ENCODE measurements at places on chromosomes 12 and 14.
A peak's percentile ranks its signal among the peaks of the same experiment; 100 is the strongest.

DNA sequence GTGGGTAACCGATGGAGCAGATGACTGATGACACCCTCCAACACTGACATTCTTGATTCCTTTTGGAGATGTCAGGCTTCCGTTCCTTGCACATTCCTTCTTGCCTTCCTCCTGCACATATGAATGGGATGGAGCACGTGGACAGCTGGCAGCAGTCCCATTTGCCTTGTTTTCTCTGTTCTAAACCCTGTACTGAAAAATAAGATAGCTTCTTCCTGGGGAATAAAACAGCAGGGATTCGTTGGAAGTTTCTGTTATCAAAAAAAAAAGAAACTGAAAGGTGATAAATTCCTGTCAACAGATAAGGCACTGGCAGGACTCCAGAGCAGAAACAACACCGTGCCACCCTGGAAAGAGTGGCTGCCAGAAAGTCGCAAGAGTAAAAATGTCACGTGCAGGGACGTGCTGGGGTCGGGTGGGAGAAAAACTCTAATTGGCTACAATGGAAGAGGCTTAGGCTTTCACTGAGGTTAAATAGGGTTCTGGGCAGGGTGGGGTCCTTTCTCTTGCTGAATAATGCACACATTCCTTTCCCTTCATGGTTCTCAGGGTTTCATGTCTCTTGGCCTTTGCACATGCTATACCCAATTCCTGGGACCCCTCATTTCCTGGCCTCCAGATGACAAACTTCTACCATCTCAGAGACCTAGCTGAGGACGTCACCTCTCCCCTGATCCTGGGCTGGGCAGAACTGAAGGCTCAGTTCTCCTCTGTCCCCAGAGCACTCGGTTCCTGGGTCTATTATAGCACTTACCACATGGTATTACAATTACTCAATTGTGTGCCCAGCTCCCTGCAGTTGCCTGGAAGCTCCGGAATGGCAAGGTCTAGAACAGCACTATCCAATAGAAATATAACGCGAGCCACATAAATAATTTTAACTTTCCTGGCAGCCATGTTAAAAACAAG lies 7.0 kb upstream of the NUAK1 start:
- peak; percentile 56 for DNase-seq
- H3K36me3 ChIP-seq = no peaks in the 10 kb centered on the region
- H3K4me1 ChIP-seq = peaks cover 23% of the 10 kb centered on the region
- no peak overlapping the region for H3K4me3 ChIP-seq

GRCh38 chr14:83733670-83734069 lies 1796.3 kb upstream of the FLRT2 start:
- no peaks in the 10 kb centered on the region for H3K27me3 ChIP-seq
- H3K4me1 ChIP-seq = no peaks in the 10 kb centered on the region
- DNase-seq = no peak
- H3K4me3 ChIP-seq = no peak overlapping the region
- no peaks in the 10 kb centered on the region for H3K36me3 ChIP-seq

DNA sequence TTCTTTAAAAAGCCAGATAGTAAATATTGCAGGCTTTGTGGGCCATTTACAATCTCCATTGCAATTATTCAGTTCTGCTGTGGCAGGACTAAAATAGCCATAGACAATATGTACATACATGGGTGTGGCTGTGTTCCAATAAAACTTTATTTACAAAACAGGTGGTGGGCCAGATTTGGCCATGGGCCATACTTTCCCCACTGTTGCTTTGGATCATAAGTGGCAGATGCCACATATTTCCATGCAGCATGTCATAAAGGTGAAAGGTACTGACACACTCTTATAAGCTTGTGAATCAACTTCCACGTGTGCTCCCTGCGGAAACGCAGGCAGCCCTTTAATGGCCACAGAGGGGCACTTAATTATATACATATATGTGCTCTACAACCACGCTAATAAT lies 244.4 kb upstream of the FOXN3 start:
- H3K27ac ChIP-seq = no peak overlapping the region
- H3K4me3 ChIP-seq = no peak overlapping the region
- no peaks in the 10 kb centered on the region for H3K27me3 ChIP-seq

- H3K36me3 ChIP-seq = no peaks in the 10 kb centered on the region
- no peak for DNase-seq
- H3K4me3 ChIP-seq = no peak overlapping the region
- no peaks in the 10 kb centered on the region for H3K4me1 ChIP-seq
Measured at GRCh38 chr12:110917467-110917866, 2.9 kb downstream of the MYL2 start.

DNA sequence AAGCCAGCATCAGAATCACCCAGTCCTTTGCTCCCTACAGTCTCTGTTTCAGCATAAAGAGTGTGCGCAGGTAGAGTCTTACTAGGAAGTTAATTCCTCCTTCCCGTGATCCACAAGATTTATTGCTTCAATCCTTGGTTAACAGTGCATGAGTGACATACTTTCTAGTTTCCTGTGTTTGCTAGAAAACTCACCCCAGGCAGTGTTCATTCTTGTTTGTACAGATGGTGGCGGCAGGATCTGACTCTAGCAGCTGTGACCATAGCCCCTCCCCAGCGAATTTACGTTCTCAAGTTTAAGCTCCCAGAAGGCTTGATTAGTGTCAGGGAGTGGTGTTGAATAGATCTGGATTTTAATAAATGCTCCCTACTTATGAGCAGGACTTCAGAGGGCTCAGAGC lies 75.9 kb upstream of the ANO2 start:
- H3K27me3 ChIP-seq = no peaks in the 10 kb centered on the region
- DNase-seq = no peak
- H3K27ac ChIP-seq = no peak overlapping the region
- H3K36me3 ChIP-seq = no peaks in the 10 kb centered on the region

DNA sequence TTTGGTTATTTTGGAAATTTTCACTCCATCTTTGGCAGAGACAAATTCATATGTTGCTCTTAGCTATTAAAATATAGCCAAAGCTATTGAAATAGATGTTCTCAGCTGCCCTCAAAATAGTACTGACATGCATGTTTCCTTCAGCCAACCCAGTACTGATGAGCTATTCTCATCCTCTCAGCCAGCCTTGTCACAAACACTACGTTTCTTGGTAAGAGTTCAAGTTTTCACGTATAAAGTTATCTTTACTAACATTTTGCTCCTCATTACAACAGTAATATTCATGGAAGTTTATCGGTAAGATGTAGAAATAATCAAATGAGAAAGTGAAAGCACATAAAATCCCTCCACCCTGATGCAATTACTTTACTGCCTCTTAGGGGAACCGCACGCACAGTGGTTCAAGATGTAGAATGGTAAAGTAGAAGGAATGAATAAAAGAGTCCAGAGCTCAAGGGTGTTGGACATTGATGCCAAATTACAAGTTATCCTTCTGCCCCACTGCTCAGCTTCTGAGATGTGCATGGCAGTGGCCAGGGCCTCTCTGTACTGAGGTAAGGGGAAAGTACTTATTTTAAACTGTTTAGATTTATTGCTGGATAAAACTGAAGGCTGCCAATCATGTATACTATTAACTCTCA lies 20.7 kb downstream of the GCH1 start:
- no peak for DNase-seq
- no peaks in the 10 kb centered on the region for H3K36me3 ChIP-seq
- peak overlapping the region; percentile 43 for H3K4me3 ChIP-seq
- H3K27ac ChIP-seq = peak overlapping the region; percentile 76

DNA sequence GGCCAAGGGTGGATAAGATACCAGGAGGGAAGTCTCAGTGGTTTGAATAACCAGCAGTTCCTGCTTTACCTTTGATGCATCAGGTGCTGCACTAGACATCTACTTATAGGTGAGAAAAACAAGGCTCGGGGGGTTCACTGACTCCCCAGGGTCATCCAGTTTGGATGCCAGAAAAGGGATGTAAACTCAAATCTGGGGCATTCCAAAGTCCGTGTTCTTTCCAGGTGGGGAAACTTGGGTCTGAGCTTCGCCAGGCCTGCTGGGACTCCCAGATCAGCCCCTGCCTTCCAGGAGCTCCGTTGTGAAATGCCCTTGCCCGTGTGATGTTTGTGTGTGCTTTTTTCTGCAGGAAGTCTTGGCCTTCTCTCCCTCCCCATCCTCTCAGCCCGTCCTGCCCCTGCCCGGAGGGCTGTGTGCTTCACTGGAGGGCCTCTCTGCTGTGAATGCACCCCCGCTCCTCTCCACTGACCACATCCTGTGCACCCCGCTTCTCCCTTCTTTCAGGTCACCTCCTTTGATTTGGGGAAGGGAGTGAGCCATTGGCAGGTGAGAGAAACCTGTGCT lies 42.1 kb downstream of the TSPAN9 start:
- H3K36me3 ChIP-seq = no peaks in the 10 kb centered on the region
- H3K4me3 ChIP-seq = no peak overlapping the region
- H3K27me3 ChIP-seq = no peaks in the 10 kb centered on the region
- peak overlapping the region; percentile 73 for H3K27ac ChIP-seq
- peaks cover 60% of the 10 kb centered on the region for H3K4me1 ChIP-seq
- DNase-seq = no peak

GRCh38 chr12:48618541-48618940 lies 48.7 kb upstream of the LALBA start:
- H3K4me1 ChIP-seq = no peaks in the 10 kb centered on the region
- no peak overlapping the region for H3K27ac ChIP-seq
- no peak overlapping the region for H3K4me3 ChIP-seq
- no peaks in the 10 kb centered on the region for H3K27me3 ChIP-seq
- DNase-seq = no peak

DNA sequence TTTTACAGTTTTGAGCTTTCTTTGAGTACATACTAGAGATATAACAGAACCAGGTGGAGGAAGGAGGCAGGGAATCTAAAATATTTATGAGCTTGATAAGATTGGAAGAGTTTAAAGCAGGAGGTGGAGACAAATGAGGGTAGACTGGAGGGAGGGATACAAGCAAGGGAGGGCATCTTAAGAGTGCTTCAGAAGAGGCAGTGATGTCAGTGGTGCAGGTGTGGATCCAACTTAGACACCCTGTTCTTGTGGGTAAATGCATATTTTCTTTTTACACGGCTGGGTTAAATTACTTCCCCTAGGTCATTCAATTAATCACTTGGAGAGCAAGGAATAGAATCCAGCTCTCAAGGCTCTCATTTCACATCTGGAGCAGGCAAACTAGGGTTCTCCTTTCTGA lies 146.1 kb upstream of the LRIG3 start:
- H3K27me3 ChIP-seq = no peaks in the 10 kb centered on the region
- no peak overlapping the region for H3K27ac ChIP-seq
- H3K36me3 ChIP-seq = no peaks in the 10 kb centered on the region
- no peak overlapping the region for H3K4me3 ChIP-seq

- H3K4me1 ChIP-seq = peaks cover 17% of the 10 kb centered on the region
- DNase-seq = no peak
- no peak overlapping the region for H3K4me3 ChIP-seq
- no peaks in the 10 kb centered on the region for H3K27me3 ChIP-seq
- no peak overlapping the region for H3K27ac ChIP-seq
- H3K36me3 ChIP-seq = no peaks in the 10 kb centered on the region
Measured at GRCh38 chr14:32808644-32809043, 130.0 kb upstream of the NPAS3 start.

- H3K27ac ChIP-seq = no peak overlapping the region
- no peaks in the 10 kb centered on the region for H3K27me3 ChIP-seq
- H3K4me3 ChIP-seq = no peak overlapping the region
- H3K36me3 ChIP-seq = no peaks in the 10 kb centered on the region
- DNase-seq = no peak
- no peaks in the 10 kb centered on the region for H3K4me1 ChIP-seq
Measured at GRCh38 chr12:71417181-71417580, 22.4 kb upstream of the LGR5 start.

DNA sequence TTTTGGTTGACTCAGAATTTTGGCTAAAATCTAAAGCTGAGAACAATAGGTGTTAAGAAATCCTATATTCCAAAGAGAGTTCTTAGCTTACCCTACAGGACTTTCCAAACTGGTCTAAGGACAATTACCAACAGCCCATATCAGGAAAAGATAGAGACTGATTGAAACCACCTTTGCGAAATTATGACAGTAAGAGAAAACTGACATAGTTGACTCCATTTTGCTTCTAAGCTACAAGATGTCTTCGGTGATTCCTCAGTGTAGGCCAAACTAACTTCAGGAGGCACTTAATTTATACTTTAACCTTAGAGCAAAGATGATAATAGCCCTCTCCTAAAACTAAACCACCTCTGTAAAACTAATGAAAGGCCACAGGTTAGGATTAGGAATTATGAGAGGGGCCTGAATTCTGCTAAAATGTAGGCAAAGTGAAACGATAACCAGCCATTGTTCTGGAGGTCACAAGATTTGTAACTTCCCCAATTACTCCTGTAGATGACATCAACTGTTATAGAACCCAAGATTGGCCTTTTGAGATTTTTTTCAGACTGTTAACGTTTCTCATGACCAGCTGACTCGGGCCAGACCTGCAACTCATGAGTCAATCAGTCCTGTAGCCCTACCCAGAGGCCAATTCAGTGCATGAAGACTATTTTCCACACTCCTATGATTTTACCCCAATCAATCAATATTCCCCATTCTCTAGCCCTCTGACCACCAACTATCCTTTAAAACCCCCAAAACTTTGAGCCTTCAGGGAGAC lies 43.0 kb downstream of the KLRG1 start:
- H3K4me1 ChIP-seq = no peaks in the 10 kb centered on the region
- no peaks in the 10 kb centered on the region for H3K27me3 ChIP-seq
- H3K27ac ChIP-seq = no peak overlapping the region
- no peak overlapping the region for H3K4me3 ChIP-seq
- H3K36me3 ChIP-seq = no peaks in the 10 kb centered on the region

DNA sequence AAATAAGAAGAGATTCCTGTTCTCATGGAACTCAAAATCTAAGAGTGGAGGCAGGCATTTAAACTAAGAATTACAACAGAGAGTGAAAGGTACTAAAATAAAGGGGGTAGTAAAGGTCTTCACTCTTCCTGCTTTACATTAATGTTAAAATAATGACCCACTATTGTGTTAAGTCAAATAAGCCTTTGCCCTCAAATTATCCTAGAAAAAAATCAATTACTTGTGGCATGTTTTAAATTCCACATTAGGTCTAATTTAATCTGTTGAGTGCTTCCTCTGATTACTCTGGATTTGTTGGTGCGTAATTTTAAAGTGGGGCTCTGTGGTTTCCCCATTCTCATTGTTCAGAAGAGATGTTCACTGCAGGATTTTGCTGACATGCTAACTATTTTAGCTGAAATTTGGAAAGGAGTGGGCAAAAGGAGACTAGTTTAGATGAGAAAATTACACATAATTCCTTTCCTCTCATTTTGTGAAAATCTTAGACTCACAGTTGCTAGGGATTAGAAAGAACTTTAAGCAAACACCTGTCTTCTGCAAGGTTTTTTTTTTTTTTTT lies 35.5 kb downstream of the BTG1 start:
- no peaks in the 10 kb centered on the region for H3K36me3 ChIP-seq
- no peaks in the 10 kb centered on the region for H3K27me3 ChIP-seq
- no peak for DNase-seq
- no peak overlapping the region for H3K4me3 ChIP-seq
- peaks cover 43% of the 10 kb centered on the region for H3K4me1 ChIP-seq

GRCh38 chr14:95663226-95663797 lies 22.9 kb upstream of the TCL1B start:
- H3K36me3 ChIP-seq = no peaks in the 10 kb centered on the region
- DNase-seq = no peak
- no peak overlapping the region for H3K4me3 ChIP-seq
- peaks cover 5% of the 10 kb centered on the region for H3K4me1 ChIP-seq
- H3K27ac ChIP-seq = no peak overlapping the region

- no peak for DNase-seq
- no peak overlapping the region for H3K4me3 ChIP-seq
- no peaks in the 10 kb centered on the region for H3K36me3 ChIP-seq
Measured at GRCh38 chr14:89628521-89628920, 211.5 kb upstream of the FOXN3 start.
